Mammary epithelial cell (primary cell): ENCODE measurements at places on chromosomes 5 and 9. TPM values are rescaled to one million over a fixed set of nuclear protein-coding genes. Genes with fewer than 3 reads are reported as not detected.
A peak's percentile ranks its signal among the peaks of the same experiment; 100 is the strongest.

- DNase-seq: no peak
Observed at GRCh38 chr5:9473624-9474023, 72.3 kb downstream of the SEMA5A start.

DNA sequence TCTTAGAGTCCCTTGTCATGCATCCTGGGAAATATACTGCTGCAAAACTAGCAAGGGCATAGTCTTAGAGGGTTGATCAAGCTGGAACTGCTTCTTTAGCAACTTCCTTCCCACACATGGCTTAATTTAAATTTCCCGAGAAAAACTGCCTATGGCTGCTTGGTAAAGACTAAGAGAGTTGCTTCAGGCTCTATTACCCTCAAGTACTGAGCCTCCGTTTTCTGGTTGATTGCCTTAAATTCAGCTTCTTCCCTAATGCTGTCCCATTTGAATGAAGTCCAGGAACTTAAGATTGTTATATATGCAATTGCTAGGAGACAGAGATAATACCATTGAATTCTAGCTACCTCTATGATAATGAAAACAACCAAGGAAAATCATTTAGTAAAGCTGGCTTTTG, 385.7 kb upstream of the CYLC2 start:
- no peak for DNase-seq

GRCh38 chr5:80034962-80035821, at the start of gene THBS4:
Gene THBS4 (plus strand): TSS chr5:80035348. CDS start chr5:80035538, 190 bp downstream.
- DNase-seq: no peak

DNA sequence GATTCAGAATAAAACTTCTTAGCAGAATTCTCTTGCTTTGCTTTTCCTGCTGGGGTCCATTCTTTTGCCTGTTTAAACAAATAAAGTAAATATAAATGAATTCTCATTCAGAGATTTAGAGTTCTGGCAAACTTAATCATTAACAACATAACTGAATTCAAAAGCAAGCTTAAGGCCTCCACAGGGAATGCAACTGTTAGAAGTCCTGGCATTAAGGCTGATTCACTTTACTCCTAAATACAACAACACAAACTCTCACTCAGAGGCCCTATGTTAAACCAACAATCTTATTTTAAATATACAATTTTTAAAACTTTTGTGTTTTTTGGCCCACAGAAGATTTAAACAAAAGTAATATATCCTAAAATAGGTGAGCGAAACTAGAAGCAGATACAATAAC, 178.3 kb downstream of the AP3B1 start:
- no peak for DNase-seq

DNA sequence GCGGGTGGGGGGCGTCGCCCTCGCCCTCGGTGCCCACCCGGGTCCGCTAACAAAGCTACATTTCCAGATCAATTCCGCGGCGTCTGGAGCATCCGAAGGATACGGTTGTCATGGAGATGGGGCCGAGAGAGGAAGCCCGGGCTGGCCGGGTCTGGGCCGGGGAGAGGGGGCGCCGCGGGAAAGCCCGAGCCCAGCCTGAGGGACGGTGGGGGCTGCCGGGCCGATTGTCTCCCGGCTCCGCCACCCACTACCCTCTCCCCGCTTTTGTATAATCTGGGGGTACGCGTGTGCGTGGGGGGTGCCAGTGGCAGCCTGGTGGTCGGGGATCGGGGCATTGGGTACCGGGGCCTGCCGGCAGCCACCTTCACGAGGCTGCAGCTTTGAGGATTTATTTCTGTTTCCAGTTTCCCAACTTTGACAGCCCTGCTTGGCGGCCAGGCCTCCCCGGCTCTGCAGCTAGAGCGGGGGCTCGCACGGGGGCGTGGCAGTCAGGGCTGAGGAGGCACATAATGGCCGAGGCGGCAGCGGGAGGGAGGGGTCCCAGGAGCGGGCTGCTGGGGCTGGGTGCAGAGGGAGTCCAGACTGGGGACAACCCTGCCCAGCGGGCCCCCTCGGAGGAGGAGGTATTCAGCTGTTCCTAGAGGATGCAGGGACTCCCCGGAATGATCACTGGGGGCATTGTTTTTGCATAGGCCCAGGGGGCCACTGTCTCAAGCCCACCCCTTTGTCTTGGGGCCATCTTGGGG, 626 bp downstream of the PSD2 start:
- DNase-seq: no peak

GRCh38 chr5:322942-323879, 1.7 kb downstream of the AHRR start:
- no peak for DNase-seq

DNA sequence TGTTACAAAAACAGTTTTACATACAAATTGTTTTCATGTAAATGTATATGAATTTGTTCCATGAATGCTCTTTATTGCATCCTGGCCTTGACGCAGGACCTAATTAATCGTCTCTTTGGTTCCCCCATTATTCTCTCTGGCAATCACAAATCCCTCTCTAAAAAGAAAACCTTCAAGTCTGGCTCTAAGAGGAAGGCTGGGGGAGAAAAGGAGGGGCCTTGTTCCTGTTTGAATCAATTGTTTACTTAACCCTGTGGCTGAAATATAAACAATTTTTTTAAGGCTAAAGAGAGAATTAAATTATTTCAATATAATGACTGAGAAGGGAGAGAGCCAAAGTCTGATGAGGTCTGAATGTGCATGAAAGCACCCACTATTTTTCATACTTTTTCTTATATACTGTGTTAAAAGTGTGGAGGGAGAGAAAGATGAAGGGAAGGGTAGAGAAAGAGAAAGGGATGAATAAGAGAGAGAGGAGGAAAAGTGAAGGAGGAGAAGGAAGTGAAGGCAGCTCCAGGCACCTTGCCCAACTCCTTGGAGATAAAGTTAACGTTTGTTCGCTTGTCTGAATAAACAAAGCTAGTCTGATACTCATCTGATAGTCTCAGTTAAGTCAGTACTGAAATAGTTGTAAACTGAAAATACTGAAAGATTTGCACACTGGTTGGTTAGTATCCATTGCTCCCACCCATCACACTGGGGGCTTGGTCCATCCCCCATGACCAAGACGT, 116.4 kb upstream of the SPDL1 start:
- no peak for DNase-seq

DNA sequence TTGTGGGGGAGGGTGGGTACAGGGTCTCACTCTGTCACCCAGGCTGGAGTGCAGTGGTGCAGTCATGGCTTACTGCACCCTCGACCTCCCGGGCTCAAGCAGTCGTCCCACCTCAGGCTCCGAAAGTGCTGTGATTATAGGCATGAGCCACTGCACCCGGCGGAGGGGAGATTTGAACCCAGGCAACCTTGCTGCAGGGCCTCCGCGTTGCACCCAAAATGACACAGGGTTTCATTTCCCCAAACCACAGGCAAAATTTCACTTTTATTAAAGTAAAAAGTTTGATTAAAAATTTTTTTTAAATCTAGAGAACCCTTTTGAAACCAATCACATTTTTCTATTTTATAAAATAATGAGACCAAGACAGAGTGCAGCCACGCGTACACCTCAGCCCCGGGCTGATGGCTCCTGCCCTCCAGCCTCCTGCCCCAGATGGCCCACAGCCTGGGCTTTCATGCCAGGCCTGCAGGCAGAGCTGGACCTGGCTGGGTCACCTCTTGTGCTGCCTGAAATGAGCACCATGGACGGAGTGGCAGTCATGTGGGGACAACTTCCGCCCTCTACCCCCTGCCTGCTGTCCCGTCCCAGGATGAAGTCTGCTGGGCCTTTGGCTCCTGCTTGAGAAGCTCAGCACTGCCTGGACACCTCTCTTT, 30.5 kb downstream of the USP20 start:
- no peak for DNase-seq

DNA sequence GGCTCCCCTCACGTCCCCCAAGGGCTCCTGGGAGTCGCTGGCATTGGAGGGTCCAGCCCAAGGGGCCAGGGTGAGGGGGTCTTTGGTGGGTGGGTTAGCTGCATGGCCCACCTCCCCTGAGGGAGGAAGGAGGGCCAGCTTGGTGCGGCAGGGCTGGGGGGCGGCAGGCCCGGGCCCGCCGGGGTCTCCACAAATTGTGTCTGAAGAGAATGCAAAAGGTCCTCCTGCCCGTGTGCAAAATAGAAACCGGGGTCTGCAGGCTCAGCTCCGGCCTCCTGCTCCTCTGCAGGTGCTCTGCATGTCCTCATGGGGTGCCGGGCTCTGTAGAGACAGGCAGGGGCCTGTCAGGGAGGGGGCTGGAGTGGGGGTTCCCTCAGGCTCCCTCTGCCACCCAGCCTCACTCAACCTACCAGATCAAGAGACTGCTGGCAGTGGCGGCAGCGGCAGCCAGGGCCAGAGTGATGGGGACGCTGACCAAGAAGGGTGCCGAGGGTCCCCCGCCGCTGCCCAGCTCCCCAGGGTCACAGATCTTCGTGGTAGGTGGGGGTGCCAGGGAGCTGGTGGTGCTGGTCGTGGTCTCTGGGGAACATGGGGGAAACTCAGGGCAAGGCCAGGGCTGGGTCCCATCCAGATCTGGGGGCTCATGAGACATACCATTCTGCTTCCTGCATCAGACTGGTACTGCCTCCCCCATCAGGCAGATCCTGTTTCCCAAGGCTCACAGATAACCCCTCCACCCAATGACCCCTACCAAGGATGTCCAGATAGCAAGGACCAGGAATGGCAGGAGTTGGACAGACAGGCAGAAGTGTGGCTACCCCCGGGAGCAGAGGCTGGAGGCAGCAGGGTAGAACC, 29.2 kb upstream of the ENHO start:
- DNase-seq: no peak

DNA sequence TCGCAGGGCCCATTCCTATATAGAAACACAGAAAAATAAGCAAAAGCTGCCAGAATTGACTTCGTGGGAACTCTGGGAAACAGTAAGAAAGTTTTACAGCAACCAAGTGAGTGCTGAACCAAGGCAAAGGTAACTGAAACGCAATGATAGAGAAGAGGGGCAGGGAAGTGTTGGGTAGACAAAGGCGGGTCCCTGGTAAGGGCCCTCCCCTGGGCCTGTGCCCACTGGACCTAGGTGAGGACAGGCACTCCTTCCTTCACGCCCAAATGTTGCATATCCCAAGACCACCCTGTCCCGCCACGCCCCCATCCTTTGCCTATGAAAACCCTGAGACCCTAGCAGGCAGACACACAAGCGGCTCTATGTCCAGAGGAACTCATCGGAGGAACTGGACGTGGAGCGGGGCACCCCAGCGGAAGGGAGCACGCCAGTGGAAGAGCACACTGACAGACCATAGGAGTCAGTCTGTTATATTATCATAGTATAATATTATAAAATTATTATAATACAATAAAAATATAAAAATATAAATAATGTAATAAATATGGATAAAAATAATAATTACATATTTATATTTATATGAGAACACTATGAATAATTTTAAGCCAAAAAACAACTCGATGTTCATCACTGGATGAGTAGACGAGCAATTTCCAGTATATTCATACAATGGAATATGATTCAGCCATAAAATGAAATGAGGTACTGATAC, 27.9 kb downstream of the CDKN2A start:
- DNase-seq: no peak

- DNase-seq: no peak
Observed at GRCh38 chr9:15572200-15572770, 19.4 kb downstream of the CCDC171 start.

- no peak for DNase-seq
Observed at GRCh38 chr9:137390553-137391410, 32.2 kb downstream of the EXD3 start.

- DNase-seq: no peak
Observed at GRCh38 chr5:157269761-157270272, 3.9 kb downstream of the CYFIP2 start.

DNA sequence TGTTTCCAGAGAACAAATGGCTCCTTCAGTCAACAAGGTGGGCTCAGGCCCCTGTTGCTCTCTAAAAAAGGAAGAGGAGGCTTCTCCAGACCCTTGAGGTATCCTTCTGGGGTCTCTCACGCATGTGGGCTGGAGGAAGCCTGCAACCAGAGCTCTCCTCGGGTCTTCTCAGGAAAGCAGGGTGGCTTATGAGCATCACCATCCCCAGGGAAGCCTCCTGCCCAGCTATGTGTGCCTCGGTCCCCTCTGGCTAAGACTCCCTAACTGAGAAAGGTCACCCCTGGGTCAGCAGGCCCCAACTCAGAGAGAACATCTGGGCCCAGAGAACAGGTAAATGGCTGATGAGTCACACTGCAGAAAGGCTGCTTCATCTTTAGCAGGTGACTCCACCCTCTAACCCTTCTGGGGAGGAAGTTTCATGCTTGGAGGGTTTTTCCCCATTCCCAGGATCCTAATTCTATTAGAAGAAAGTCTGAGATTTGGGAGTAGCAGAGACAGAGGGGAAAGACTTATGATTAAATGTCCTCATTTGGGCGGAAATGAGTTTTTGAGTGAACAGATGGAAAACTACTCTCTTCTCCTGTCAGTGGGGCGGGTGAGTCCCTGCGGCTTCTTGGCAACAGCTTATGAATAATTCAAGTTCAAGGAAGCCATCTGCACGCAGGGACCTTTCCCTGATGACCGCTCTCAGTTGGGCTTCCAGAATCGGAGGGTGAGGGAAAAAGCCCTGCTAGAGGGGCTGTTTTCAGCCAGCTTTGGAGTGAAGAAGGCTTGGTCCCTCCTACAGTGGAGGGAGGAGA, 41.9 kb downstream of the TGFBI start:
- peak; percentile 53 for DNase-seq

- peak; percentile 53 for DNase-seq
Observed at GRCh38 chr5:14581891-14582796, 552 bp downstream of the OTULINL start.

DNA sequence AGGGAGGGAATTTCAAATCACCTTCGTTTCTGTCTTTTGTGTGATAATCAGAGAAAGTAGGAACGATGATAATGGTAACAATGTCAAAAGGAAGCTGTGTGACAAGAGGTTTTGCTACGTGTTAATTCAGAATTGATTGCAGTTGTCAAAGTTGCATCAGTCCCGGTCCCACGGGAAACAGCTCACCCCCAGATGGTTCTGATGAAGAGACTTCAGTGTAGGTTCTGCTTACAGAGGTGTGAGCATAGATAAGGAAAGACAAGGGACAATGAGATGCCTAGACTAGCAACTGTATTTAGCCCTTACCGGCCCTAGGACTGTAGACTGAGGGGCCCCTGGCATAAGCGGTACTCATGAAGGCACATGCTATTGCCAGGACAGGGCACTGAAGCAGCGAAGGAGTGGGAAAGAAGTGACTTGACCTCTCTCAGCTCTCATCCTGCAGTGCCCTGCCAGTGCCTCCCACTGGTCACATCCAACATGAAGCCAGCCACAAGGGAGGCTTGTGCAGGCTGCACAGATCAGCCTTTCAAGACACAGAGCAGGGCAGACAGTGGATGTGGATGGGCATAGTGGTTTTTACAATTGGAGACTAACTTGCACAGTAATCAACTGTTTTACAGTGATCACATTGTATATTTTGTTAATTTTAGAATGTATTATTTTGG, 21.1 kb downstream of the PDE8B start:
- no peak for DNase-seq

GRCh38 chr5:117201001-117201400, 626.4 kb upstream of the SEMA6A start:
- no peak for DNase-seq

- no peak for DNase-seq
Observed at GRCh38 chr5:1728846-1729245, 70.8 kb downstream of the MRPL36 start.

Gene MARCOL
- not detected for polyA plus RNA-seq

Gene CD180
- polyA plus RNA-seq: 0.02 TPM

Gene IL3
- polyA plus RNA-seq: not detected

Gene SHC3
- polyA plus RNA-seq: not detected
